CD4-positive, alpha-beta T cell (primary cell): ENCODE measurements at places on chromosomes 12 and 14. TPM values are rescaled to one million over a fixed set of nuclear protein-coding genes. Genes with fewer than 3 reads are reported as not detected.

DNA sequence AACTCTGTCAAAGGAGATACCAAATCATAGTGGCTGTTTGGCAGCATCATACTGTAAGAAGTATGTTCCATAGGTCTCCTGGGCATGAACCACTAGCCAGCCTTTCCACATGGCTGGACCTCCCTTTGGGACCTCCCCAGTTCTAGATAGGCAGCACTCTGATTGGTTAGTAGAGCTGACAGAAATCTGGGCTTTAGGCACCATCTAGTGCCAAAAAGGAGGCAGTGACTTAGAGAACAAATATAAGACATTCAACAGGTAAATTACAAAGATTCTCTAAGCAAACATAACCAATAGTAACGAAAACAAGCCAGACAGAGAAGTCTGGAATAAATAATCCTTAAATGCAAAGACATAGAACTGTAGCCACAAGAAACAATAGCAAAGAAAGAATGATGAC is 148.0 kb upstream of the PDE3A start:
- H3K4me3 ChIP-seq, result no peak overlapping the region
- no peaks in the 10 kb centered on the region for H3K27me3 ChIP-seq
- no peak overlapping the region for H3K27ac ChIP-seq
- no peaks in the 10 kb centered on the region for H3K36me3 ChIP-seq
- H3K4me1 ChIP-seq, result no peaks in the 10 kb centered on the region

DNA sequence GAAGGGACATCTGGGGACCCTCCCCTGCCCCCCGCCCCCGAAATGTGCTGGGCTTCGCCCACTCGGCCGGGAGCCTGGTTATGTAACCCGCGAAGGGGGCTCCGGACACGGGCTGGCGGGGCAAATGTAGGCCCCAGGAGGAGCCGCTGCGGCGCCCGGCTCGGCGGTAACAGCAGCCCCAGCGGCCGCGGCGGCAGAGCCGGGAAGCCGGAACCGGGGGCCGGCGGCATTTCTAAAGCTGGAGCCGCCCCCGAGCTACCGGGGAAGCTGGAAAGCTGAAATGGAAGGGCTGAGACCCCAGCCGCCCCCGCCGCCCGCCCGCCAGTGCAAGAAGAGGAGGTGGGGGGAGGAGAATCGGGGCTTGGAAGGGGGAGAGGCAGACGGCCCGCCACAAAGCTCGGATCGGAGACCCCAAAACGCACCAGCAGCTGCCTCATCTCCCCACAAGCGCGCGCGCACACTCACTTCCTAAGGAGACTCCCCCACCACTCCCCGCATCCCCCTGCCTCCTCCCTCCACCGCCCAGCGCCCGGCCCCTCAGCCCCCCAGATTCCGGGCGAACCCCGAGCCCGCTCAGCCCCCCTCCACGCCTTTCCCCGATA is 1.5 kb downstream of the KDM2B start:
- peak overlapping the region; percentile 62 for H3K27ac ChIP-seq
- DNase-seq, result peak; percentile 28
- H3K36me3 ChIP-seq, result peaks cover 20% of the 10 kb centered on the region
- no peaks in the 10 kb centered on the region for H3K27me3 ChIP-seq
- H3K4me3 ChIP-seq, result peak overlapping the region; percentile 63

DNA sequence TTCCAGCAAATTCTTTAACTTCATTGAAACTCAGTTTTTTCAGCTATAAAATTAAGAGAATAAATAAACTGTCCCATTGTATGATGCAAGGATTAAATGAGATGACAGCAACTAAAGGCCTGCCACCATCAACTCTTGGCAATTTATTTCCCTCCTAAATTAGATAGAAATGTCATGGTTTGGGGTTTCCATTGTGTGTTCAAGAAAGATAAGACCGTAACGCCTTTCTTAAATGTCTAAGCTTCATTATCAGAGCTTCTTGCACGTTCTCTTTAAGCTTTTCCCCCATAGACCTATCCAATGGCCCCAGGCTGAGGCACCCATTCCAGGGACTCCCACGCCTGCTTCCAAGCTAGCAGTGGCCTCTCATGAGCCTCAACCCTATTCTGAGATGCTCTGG is 281.9 kb downstream of the CACNA1C start:
- no peak overlapping the region for H3K4me3 ChIP-seq
- H3K27ac ChIP-seq, result no peak overlapping the region
- H3K27me3 ChIP-seq, result no peaks in the 10 kb centered on the region
- H3K4me1 ChIP-seq, result no peaks in the 10 kb centered on the region
- DNase-seq, result no peak

DNA sequence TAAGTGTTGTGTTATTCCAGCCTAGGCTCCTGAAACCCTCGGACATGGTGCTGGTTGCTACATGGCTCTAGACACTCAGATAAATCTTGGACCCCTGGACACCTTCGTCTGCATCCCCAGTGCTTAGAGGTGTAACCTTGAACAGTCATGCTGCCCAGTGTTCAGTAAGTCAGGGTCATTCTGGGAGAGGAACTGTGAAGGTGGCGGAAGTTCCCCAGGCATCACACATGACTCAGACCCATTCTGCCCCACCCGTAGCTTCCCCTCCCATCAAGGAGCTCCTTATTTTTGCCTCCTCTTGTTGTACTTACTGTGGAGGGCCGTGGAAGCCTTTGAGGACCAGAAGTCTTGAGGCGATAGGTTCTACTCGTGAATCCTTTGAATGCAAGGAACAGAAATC is 18.1 kb upstream of the SSPN start:
- H3K27me3 ChIP-seq, result no peaks in the 10 kb centered on the region
- DNase-seq, result no peak
- H3K27ac ChIP-seq, result no peak overlapping the region

- H3K4me3 ChIP-seq, result no peak within 1 kb of the TSS
- DNase-seq, result no peak
- no peaks in the 10 kb centered on the region for H3K36me3 ChIP-seq
These were observed at the start of gene NAV3 for GRCh38 chr12:77830583-77831351. Gene NAV3, plus strand, starts transcription at chr12:77830894. Its CDS starts 568 bp downstream, at chr12:77831462.

DNA sequence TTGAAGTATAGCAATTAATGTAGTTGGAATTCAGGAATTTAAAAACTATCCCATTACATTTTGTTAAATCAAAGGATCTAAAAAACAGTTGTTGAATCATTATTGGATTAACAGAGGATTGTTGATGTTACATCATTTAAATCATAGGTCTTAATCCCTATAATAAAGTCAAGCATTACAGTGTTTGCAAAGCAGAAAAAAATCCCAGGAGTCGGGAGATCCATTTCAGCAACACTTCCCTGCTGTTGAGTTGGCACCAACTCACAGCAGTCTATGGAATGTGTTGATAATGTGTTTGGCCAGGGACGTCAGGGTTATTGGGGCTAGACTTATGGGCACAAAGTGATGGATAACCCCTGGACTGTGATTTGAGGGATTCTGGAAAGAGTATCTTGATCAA is 99.1 kb upstream of the TMTC1 start:
- DNase-seq, result no peak
- no peak overlapping the region for H3K4me3 ChIP-seq
- H3K36me3 ChIP-seq, result no peaks in the 10 kb centered on the region
- no peaks in the 10 kb centered on the region for H3K27me3 ChIP-seq

The LRRIQ1 gene
- total RNA-seq, result not detected

The SINHCAF gene
- 103 TPM for total RNA-seq

The SIX4 gene
- not detected for total RNA-seq
